ENCODE measurements at places on chromosomes 6 and 20.

GRCh38 chr6:121596441-121596840 lies 161.0 kb downstream of the GJA1 start:
- no peak for DNase-seq

- DNase-seq = no peak
Observed at GRCh38 chr6:88890394-88890793, 73.0 kb downstream of the RNGTT start.

GRCh38 chr6:25303254-25303653 lies 24.1 kb downstream of the CARMIL1 start:
- no peak for DNase-seq

GRCh38 chr6:73644030-73644429 lies 9.8 kb downstream of the SLC17A5 start:
- DNase-seq = no peak

- peak; percentile 21 for DNase-seq
Observed at GRCh38 chr6:124963416-124963785, 1.2 kb downstream of the RNF217 start.

DNA sequence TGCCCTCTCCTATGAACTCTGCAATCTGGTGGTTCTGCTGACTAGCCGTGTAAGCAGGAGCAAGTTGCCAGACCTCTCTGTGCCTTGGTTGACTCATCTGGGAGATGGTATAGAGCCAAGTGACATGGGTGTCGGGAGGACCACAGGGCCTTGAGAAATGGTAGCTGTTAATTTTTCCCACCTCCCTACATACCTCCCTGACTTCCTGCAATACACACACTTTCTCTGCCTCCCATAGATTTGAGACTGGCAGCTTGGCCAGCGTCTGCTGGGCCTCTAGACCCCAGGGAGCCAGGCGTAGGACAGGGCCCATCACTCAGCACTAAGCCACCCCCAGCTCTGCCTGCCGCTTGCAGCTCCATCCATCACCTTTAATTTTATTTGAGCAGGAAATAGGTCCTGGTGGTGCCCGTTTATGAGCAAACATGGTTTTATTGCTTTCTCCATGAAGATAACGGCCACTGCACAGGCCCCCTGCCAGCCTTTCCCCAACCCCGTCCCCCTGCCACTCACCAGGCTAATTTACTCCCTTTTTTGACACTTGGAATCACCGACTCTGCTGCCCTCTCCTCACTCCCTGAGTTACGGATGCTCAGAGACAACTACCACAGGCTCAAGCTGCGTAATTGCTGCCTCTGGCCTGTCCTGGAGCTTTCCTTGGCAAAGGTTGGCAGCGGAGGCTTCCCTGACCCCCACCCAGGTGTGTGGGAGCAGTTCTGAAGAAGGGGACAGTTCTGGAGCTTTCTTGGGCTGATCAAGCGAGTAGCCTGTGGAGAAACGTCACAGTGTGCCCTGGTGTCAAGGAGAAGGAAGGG lies 11.1 kb downstream of the GLP1R start:
- DNase-seq = no peak

DNA sequence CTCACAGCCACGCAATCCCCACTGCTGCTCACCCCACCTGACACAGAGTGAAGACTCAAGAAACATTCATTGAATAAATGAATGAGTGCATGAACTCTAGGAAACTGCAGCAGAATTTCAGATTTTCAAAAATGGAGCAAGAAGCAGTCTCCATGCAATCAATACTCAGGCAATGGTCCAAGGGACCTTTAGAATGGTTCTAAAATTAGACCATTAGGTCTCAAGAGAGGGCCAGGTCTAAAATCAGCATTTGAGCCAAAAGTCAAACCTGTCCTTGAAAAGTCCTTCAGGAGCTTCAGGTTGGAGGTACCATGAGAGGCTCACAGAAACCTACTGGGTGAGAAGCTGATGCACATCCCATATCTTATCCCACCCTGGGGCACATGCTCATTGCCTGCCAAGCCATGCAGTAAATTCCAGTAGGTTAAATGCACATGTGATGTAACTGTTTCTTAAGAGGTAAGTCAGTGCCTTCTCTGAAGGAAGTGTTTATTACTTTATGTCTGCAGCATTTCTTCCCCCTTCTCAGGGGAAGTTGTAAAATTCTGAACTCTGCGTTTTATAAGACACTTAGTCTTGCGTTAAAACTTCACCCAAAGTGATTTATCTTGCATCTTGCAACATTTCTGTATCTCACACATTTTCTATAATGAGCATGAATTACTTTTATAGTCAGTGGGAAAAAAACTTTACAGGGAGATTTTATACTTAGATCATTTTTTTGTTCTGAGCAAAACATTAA lies 126.6 kb downstream of the ADAT2 start:
- DNase-seq = no peak

GRCh38 chr6:25962149-25963127 lies at the start of gene TRIM38:
Gene TRIM38 (plus strand): TSS chr6:25962802. CDS start chr6:25966523, 3,721 bp downstream.
- peak; percentile 87 for DNase-seq

- no peak for DNase-seq
Observed at GRCh38 chr6:95517568-95517967, 59.8 kb upstream of the MANEA start.

DNA sequence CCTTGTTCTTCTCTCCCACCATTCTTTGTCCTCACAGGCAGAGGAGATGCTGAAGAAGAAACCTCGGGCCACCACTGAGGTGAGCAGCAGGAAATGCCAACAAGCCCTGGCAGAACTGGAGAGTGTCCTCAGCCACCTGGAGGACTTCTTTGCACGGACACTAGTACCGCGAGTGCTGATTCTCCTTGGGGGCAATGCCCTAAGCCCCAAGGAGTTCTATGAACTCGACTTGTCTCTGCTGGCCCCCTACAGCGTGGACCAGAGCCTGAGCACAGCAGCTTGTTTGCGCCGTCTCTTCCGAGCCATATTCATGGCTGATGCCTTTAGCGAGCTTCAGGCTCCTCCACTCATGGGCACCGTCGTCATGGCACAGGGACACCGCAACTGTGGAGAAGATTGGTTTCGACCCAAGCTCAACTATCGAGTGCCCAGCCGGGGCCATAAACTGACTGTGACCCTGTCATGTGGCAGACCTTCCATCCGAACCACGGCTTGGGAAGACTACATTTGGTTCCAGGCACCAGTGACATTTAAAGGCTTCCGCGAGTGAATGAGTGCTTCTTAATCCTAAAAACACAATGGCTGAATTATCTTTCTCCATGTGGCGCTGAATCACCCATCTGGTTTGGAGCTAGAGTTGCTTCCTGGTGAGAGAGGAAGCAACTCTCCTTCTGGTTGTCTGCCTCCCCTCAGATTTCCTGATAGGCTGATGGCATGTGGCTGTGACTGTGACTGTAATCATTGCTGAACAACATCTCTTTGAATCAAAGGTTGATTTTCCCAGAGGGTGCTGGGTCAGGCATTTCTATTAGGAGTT lies 4.6 kb downstream of the MAD2L1BP start:
- no peak for DNase-seq

DNA sequence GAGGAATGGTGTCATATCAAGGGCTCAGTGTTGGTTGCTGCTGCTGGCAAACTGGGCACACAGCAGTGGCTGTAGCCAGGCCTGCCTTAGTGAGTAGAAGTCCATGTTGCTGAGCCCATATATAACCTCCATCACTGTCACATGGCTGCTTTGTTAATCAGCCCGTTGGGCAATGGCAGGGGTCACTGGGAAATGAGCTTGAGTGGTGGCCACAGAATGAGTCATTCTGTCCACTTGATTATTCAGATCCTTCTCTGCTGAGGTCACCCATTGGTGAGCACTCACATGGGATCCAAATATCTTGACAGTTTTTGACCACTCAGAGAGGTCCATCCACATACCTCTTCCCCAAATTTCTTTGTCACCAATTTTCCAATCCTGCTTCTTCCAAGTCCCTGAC lies 898.9 kb upstream of the EYS start:
- DNase-seq = no peak

- DNase-seq = peak; percentile 59
Observed at GRCh38 chr6:134908906-134909516, 40.9 kb downstream of the ALDH8A1 start.

- DNase-seq = no peak
Observed at GRCh38 chr6:158565122-158565429, 5.2 kb downstream of the TMEM181 start.

DNA sequence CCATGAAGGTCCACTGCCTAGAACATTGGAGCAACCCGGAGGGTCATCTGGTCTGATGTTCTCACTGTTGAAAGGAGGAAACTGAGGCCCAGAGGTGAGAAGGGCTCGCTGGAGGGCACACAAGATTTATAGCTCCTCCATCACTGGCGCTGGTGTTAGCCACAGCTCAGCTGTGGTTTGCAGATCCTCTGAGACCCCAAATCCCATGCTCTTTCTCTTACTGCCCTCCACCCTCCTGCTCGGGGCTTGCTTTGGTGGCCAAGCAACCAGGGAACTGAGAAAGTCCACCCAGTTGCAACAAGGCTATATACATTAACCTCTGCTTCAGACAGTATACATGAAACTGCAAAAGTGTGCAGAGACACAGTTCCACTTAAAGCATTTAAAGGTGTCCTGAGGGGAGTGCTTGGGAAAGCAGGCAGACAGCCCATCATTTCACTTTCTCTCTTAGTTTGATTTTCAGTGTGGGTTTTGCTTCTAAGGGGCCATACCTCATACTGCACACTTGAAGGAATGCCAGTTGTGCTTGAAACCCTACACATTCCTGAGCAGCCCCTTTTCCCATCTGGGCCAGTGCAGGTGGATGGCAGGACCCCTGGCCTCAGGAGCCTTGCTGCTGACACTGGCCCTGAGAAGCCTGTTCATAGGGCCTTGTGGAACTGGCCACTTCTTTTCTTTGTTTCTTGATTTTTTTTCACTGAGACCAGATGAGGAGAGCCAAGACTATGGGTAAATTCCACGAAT lies 347.6 kb downstream of the CDC5L start:
- no peak for DNase-seq

GRCh38 chr6:127118298-127119101 lies at the start of gene RSPO3:
Gene RSPO3 (plus strand): TSS chr6:127118671. CDS start chr6:127119193, 522 bp downstream.
- peak; percentile 44 for DNase-seq

DNA sequence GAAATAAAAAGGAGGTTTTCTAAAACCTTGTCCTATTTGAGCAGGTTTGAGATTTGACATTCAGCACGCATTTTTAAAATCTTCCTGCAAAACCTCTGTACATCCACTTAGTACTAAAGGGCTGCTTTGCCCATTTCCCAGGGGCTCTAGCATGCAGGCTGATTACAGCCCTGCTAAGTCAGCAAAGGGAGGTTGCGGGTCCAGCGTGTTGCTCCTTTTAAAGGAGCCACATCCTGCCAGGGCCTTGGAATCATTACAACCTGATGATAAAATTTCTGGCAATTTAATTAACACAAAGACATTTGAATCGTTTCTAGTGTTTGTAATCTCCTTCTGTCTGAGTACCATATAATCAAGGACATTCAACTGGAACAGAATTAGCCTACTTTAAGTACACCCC lies 455.1 kb upstream of the CITED2 start:
- DNase-seq = no peak

GRCh38 chr6:156316583-156317125 lies 460.5 kb upstream of the ARID1B start:
- no peak for DNase-seq

- DNase-seq = no peak
Observed at GRCh38 chr20:62727584-62728027, 19.0 kb downstream of the NTSR1 start.

DNA sequence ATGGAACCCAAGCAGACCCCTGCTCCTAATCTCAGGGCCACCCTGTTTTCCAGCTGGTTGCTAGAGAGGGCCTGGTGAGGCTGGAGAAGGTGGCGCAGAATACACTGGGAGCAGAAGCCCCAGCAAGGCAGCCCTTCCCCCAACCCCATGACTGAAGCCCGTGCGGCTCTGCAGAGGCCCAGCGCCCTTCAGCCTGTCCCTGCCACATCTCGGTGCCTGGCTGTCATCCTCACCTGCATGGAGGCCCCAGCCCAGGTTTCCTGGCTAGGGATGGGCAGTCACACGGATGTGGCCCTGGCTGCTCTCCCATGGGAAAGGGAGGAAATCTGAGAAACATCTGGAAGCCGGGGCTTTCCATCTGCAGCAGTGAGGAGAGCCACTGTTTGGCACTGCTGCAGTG lies 26.1 kb upstream of the VSTM2L start:
- no peak for DNase-seq

DNA sequence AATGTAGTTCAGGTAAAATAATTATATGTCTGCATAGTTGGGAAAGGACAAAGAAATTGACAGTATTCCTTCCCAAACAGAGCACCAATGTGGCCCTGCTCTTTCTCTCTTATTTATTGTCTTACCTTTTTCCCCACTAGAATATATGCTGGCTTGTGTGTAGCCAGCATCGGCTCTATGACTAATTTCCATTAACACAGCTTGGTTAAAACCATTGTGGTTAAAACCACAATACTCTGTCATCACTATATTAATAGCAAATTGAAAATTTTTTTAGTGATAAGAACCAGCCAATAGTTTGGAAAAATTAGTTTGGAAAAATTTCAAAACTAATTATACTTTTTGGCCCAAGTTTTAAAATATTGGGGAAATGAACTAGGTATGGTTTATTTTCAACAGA lies 535.1 kb downstream of the UTRN start:
- DNase-seq = no peak

GRCh38 chr6:165641672-165642156 lies 21.3 kb downstream of the PDE10A start:
- DNase-seq = no peak

DNA sequence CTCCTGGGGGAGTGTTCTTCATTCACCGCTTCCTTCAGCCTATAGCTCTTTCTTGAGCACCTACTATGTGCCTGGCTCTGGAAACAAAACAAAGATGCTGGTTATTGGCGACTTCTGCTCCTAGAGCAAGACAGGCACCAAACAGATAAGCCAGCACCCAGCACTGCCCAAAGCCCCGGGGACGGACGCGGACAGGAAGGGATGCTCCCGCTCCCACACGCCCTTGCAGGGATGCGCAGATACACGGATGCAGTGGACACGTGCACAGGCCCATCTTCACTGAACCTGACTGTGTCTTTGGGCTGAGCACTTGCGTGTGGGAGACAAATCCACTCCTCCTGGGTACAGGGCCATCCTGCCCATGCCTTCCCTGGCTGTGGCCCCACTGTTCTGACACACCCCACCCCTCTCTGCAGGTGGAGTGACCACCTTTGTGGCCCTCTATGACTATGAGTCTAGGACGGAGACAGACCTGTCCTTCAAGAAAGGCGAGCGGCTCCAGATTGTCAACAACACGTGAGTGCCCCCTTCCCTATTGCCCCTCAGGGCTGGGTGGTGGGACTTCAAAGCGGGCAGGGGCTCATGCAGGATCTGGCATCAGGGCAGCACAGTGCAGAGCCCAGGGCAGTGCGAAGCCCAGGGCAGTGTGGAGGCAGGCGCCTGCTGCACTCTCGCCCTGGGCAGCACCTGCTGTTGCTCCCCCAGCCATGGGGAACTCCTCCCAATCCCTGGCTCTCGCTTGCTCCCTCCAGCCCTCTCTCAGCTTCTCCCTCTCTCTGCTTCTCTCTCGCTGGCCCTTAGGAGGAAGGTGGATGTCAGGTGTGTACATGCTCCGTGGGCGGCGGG lies 39.9 kb downstream of the SRC start:
- DNase-seq = no peak

- DNase-seq = no peak
Observed at GRCh38 chr6:162267126-162267525, 460.4 kb downstream of the PRKN start.

GRCh38 chr20:8790442-8791074 lies 278.3 kb upstream of the PLCB4 start:
- peak; percentile 61 for DNase-seq

Measured in hepatocyte (in vitro differentiated cells).